ENCODE measurements at places on chromosomes 11 and 22.

- no peak for DNase-seq
Observed at GRCh38 chr11:72685560-72686480, 11.6 kb upstream of the PDE2A start.

DNA sequence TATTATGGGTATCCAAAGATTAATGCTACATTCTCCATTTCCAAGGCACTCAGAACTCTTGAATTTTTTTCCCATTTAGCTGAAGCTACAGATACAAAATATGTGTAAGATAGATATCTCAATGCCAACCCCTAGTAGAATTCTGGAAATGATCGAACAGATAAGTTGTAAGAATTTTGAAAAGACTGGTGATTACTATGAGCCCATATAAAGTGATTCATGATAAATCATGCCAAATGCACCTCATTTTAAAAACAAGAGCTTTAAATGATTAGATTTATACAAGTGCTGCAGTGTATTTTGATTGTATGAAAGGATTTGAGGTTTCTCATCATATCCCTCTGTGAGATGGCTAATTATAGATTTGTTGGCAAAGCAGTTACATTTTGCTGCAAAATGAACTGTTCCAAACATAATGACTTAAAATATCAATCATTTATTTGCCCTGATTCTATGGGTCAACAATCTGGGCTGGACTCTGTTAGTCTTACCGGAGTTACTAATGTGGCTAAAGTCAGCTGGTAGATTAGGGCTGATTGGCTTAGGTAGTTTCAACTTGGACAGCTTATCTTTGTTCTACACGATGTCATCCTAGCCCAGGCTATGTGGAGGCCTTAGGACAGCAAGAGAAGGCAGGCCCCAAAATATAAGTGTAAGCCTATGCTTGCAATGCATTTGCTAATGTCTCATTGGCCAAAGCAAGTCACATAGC is 3.4 kb downstream of the OR10V1 start:
- DNase-seq = no peak

DNA sequence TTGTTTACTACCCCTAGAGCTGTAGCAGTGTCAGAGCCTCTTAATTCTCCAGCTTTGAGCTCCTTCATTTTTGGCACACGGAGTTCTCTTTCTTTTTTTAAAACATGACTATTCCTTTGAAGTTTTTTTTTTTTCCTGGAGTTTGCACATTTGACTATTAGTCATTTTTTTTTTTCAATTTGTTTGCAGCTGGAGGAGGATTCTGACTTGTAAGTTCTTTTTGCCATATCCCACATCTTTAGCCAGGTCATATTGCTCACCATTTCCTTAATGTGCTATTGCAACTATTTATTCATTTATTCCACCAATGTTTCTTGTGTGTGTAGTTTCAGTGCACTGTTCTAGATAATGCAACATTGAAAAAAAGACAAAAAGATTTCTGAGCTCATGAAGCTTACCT is 166.3 kb upstream of the ARHGAP20 start:
- no peak for DNase-seq

- no peak for DNase-seq
Observed at GRCh38 chr22:50086526-50086925, 1.3 kb upstream of the MLC1 start.

- DNase-seq = peak; percentile 23
Observed at GRCh38 chr11:32052215-32052614, 38.7 kb upstream of the RCN1 start.

GRCh38 chr11:10329935-10330334 is 25.1 kb downstream of the ADM start:
- DNase-seq = no peak

DNA sequence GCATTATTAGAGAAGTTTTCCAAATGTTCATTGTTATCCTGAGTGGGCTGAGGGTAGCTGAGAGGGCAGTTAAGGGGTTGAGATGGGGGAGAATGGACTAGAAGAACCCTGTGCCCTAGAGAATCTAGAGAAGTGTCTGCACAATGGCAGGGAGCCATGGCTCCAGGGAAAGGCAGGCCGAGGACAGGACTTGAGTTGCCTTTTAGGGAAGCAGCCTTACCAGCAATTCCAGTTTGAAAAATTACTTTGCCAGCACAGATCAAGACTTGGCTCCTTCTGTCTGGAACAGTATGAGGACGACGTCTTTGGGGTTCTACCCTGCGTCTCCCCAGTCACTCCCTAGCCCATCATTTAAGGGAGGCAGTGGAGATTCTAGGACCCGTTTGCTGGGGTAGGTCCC is 25.7 kb upstream of the MICAL3 start:
- no peak for DNase-seq

GRCh38 chr11:73126804-73127480 is 15.2 kb downstream of the FCHSD2 start:
- DNase-seq = no peak

- no peak for DNase-seq
Observed at GRCh38 chr22:50699001-50699755, 26.6 kb downstream of the SHANK3 start.

- DNase-seq = no peak
Observed at GRCh38 chr11:44351898-44352498, 42.1 kb upstream of the ALX4 start.

GRCh38 chr11:120399307-120399706 is 63.1 kb downstream of the ARHGEF12 start:
- DNase-seq = no peak

- DNase-seq = no peak
Observed at GRCh38 chr11:19828382-19829108, 115.9 kb downstream of the NAV2 start.

GRCh38 chr22:38315823-38316363 is 1.3 kb downstream of the CSNK1E start:
- no peak for DNase-seq
